ENCODE measurements at places on chromosomes 7 and 10.

DNA sequence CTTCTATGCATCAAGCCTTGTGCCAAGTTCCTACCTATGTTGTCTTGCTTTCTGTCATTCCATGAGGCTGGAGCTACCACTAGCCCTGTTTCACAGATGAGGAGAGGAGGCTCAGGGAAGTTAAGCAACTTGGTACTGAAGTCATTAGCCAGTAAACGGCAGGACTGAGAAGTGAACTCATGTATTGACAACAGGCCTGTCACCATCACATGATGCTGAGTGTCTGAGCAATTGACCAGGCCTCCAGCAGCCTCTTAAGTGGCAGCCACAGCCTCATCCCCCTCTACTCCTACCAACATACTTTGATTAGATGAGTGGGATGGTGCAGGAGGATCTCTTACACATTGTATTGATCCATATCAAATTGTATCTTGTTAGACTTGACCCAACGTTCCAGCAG lies 317.6 kb downstream of the GRID1 start:
- no peak for DNase-seq

DNA sequence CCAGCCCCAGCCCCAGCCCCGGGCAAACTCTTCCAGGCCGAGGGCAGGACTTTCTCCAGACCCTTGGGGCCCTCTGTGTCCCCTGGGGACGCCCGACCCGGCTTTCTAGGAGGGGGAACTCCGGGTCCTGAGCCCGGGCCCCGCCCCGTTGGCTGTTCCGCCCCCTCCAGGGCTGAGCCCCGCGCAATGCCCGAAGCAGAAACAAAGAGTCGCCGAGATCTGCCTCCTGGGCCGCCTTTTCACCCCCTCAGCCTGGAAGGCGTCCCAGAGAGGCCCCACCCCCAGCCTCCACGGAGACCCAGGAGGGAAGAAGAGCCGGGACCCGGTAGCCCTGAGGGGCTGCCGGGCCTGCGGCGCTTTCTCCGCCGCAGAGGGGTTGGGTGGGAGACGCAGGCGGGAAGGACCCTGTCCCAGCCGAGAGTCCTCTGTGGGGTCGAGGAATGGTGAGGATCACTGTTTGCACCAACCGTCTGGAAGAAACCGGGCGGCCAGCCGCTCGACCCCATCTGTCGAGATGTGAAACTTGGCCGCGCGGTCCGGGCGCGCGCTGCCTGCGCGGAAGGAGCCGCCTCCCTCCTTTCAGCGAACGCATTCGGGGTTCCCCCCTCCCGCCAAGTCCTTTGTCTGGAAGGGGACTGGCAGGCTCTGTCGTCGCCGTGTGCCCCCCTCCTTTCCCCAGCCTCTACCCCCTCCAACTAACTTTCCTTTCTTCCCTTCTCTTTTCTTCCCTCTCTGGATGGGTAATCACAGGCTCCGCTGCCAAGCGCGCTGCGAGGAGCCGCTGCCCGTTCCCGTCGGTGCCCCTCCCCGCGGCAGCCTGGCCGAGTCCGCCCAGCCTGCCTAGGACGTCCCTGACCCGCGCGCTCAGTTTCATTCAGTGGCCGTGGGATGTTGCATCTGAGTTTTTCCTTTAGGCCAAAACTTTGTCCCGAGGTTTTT lies 10.2 kb downstream of the EN2 start:
- DNase-seq = no peak

- DNase-seq = no peak
Observed at GRCh38 chr10:125479059-125479458, 203.9 kb downstream of the TEX36 start.

DNA sequence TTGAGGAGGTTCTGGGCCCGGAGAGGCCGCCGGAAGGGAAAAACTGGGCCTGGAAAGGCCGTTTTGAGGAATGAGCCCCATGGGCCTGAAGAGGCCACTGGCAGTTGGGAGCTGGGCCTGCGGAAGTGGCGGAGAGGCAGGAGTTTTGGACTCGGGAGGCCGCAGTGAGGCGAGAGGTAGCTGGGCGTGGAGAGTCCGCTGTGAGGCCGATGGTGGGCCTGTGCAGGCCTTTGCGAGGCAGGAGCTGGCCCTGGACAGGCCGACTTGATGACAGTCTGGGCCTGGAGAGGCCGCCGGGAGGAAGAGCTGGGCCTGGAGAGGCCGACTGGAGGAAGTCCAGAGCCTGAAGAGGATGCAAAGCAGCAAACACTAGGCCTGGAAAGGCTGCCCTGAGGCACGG lies 259.0 kb upstream of the NUPR2 start:
- no peak for DNase-seq

GRCh38 chr7:52830801-52831200 lies 204.6 kb upstream of the POM121L12 start:
- DNase-seq = no peak

DNA sequence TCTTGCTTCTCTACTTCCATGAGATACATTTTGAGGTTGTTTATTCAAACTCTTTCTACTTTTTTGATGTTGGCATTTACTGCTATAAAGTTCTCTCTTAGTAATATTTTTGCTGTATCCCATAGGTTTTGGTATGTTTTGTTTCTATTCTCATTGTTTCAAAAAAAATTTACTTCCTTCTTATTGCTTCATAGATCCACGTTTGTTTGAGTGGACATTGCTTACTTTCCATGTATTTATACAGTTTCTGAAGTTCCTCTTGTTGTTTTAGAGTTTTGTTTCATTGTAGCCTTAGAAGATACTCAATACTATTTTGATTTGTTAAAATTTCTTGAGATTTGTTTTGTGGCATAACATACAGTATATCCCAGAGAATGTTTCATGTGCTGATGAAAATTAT lies 13.7 kb downstream of the TAS2R40 start:
- DNase-seq = no peak

DNA sequence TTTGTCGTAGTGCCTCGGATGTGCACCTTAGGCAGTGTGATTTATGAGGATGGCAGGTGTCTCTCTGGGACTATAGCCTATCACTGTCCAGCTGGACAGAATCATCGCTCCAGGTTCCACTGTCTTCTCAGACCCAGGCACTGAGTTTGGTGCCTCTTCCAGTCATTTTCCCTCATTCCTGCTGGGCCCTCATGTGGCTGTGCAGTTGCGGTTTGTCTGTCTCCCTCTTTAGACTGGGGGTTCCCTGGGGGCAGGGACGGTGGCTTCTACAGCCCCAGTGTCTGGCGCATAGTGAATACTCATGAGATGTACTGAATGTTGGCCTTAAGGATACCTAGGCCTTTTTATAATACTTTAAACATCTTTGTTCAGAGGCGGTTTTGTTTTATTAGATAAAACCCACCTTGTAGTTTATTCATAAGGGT lies 28.9 kb downstream of the CCM2 start:
- DNase-seq = no peak

DNA sequence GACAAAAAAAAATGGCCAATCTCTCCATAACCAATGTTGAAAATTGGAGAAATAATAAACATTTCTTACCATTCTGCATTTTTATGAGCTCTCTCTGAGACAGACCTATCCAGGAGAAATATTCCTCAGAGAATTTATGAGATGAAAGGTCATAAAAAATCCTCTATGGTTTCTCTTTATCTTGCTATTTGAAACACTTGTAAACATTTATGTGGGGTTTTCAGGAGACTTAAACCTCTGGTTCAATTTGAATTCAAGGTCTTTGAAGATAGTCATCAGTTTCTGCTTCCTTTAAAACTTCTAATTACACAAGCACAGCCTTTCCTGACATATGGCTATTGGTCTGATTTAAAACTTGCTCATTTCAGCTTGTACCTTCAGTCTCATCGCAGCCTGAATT lies 78.5 kb upstream of the APBB1IP start:
- DNase-seq = no peak

GRCh38 chr7:116087984-116088383 lies 57.4 kb upstream of the TFEC start:
- no peak for DNase-seq

- DNase-seq = no peak
Observed at GRCh38 chr7:47677093-47677492, 95.2 kb upstream of the TNS3 start.

All from NCI-H1417 treated with DMSO at 0.1 percent for 48 hours (cell line).